Activated CD4-positive, alpha-beta T cell treated with anti-CD3 and anti-CD28 coated beads, Interleukin-2, amount 50 U/mL, for 1 hour (primary cell): ENCODE measurements at places on chromosomes 5 and 9.

GRCh38 chr5:88713818-88714217 lies 169.2 kb downstream of the MEF2C start:
- DNase-seq: no peak

- peak; percentile 8 for DNase-seq
Observed at GRCh38 chr9:23826120-23826629, at the start of gene ELAVL2. Gene ELAVL2, minus strand, starts transcription at chr9:23826240. Its CDS starts 64,006 bp downstream, at chr9:23762234.

- no peak for DNase-seq
Observed at GRCh38 chr9:88835772-88836171, 155.5 kb upstream of the S1PR3 start.

DNA sequence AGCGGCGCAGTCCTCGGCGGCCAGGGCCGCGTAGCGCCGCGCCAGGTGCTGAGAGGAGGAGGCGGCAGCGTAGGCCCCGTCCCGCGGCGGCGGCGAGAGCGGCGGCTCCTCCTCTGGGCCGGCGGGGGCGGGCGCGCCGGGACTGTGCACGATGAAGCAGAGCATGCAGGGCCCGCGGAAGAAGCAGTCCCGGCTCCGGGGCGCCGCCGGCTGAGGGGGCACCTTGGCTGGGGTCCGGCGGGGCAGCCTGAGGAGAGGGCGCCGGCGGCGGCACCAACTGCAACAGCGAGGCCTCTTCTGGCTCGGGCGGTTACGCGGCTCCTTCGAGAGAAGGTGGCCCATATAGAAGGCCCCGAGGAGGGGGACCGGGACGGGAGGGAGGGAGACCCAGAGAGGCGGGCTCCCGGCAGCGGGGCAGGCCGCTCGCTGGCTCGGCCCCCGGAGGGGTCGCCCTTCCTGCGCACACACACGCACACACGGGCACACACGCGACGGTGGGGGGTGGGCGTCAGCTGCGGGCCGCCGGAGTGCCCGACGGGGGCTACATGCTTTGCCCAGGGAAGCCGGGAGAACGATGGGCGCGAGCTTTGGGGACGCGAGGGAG lies 446 bp downstream of the FBXL17 start:
- peak; percentile 77 for DNase-seq

DNA sequence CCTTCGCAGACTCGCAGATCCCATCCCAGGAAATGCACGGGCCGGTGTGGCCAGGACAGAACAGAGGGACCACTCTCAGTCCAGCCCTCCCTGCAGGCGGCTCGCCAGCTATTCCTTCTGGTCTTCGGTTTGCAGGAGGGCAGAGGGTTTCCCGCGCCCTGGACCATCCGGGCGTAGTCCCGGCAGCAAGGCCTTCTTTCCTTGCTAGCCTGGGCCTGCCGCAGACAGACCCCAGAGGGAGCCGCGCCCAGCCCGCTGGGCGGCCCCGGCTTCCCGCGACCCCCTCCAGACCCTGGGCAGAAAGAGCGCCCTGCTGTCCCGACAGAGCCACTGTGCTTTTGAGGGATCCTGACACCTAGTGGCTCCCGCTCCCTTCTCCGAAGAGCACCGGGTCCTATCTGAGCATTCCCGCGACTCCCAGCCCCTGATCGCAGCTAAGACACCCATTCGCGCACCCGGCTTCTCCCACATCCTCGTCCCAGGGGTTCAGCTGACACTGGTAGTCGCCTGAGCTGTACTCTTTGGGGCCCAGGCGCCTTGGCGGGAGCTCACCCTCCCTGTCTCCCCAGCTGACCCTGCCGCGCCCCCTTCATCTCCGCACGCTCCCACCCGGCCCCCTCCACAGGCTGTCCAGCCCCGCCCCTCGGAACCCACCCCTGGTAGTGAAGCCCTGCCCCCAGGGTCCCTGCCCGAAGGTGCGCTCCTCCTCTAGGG lies 1.1 kb downstream of the CFAP90 start:
- DNase-seq: no peak

DNA sequence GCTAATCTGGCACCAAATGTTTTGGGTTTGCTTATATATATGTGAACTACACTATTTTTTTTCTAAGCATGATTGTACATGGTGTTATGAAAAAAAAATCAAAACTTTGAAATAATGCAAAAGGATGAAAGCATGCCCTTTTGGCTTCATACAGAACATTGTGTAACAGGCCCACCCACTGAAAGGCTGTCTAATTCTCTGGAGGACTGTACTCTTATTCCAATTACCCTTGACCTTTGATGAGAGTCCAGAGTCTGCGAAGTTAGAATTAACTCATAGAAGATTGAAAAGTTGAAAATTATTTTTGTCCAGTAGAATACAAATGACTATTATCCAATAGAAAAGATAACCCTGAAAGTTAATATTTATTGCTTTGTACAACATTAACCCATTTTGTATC lies 117.4 kb downstream of the ADAMTS12 start:
- no peak for DNase-seq

- DNase-seq: no peak
Observed at GRCh38 chr5:77936365-77936693, 160.2 kb upstream of the TBCA start.

DNA sequence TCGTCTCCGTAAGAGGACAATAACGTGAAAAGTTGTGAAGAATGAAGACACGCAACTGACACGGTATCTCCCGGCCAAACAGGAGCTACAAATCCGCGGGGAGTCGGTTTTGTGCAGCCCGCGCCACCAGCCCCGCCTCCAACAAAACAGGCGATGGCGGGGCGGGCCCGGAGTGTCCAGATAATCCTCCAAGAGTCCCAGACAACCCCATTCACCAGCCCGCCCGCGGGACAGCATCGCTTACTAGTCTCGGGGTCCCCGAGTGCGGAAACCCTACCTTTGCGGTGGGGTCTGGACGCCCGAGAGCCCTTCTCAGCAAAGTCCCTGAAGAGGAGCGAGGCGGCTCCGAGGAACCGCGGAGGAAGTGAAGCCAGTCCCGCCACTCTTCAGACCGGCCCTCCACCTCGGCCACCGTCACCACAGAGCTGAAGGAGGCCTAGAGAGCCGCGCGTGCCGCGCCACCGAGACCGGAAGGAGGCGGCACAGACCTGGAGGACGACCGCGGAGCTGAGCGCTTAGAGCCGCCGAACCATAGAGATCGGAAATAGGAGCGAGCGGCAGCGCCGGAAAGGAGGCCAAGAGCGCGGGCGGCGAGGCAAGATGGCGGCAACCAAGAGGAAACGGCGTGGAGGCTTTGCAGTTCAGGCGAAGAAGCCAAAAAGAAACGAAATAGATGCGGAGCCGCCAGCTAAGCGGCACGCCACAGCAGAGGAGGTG lies at the start of the genes BRIX1 and RAD1:
Gene BRIX1, plus strand, starts transcription at position 573 of the 717 bp plus-strand sequence. Its CDS starts 28 bp downstream, at position 601.
Gene RAD1, minus strand, starts transcription at position 366 of the 717 bp plus-strand sequence. CDS start 612 bp downstream, outside the sequence.
- peak; percentile 91 for DNase-seq

GRCh38 chr9:91833096-91833877 lies 116.7 kb downstream of the ROR2 start:
- DNase-seq: no peak

- no peak for DNase-seq
Observed at GRCh38 chr9:133375116-133375723, 640 bp downstream of the SURF4 start.

DNA sequence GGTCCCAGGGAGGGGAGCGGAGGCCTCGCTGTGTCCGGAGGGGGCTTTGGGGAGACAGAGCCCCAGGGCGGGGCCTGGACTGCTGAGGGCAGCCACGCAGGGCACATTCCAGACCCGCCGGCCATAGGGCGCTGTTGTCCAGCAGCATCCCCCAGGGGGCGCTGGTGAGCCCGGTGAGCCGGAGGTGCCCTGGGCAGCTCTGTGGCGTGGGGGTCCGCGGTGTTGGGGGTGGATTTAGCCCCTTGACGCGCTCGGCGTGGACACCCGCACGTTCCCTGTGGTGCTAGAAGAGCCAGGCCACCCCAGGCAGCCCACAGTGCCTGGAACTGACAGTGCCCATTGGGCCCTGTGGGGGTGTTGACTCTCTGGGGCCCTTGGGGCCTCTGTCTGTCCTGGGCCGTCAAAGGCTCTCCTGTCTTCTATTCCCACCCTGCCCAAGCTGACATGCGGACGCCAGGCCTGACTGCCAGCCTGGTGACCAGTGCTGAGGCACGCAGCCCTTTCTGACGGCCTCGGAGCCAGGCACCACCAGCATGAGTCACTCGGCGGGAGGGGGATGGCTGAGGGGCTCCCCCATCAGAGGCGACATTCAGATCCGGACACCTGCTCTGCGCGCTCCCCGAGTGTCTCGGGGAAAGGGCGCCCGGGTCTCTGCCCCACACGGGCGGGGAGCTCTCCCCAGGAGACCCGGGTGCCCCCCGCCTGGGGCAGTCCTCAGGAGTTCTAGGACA lies 23.9 kb downstream of the TPPP start:
- DNase-seq: peak; percentile 23

DNA sequence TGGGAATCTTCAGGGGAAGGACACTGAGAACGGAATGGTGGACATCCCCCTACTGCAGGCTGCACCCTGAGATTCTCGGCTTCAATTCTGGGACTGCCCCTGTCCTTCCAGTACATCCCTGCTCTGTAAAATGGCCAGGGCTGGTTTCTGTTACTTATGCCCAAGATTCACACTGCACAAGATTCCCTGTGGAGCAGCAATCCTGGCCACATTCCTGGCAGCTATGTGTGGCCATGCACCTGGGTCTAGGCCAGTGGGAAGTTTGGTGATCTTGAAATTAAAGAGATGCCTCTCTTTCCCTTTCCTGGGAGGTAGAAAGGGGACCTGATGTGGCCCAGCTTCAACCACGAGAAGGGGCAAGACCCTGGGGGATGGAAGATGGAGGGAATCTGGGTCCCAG lies 27.6 kb downstream of the WHRN start:
- DNase-seq: no peak

DNA sequence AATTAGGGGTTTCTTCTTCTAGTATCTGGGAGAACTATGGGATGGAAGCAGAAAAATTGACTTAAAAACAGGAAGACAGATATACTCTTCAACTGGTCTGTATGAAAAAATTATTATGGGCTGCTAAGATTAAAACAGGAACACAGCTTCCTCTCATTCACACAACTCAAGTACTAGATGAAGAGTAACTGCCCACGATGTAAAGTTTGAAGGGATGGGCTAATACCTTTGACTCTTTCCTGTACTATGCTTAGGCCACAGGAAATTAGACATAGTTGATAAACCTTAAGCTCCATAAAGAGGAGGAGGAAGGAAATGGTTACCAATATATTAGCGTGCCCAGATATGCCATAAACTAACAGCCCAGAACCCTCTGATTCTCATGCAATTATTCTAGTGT lies 88.6 kb downstream of the ANKRD31 start:
- no peak for DNase-seq

GRCh38 chr5:151800532-151800931 lies 28.8 kb downstream of the G3BP1 start:
- DNase-seq: no peak

DNA sequence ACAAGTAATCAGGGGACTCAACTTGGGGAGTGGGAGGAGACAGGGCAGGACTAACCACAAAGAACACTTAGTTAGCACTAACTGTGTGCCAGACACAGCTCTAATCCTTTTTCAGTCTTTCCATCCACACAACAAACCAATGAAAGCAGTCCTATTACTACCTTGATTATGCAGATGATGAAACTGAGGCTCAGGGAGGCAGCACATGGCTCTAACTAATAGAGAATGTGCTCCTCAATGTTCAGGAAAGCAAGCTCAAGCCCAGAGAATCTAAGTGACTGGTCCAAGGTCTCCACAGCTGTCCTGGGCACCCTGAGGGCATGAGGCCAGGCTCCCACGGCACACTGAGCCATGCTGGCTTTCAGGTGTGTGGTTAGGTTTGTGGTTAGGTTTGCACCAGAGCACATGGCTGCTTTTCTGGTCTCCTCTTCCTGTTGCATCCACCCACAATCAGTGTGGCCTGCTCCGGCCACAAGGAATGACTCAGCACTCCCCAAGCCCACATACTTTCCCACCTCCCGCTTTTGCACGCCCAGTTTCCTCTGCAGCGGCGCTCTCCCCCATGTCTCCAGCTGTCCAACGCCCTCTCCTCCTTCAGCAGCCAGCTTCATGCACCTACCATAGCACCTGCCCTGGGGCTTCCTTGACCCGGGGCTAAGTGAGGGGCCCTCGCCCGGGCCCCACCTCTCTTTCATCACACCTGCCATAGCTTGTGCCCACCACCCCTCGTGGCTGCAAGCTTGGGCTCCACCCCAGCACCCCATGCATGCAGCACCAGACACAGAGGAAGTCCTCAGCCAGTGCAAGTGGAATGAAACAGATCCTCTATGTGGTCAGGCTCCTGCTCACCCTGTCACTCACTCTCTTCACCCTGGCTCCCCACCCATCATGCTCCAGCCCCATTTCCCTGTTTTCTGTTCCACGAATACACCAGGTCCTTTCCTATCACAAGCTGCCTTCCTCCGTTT lies 133.1 kb downstream of the GABBR2 start:
- no peak for DNase-seq

- DNase-seq: no peak
Observed at GRCh38 chr9:96029722-96030530, 154.4 kb downstream of the ERCC6L2 start.

DNA sequence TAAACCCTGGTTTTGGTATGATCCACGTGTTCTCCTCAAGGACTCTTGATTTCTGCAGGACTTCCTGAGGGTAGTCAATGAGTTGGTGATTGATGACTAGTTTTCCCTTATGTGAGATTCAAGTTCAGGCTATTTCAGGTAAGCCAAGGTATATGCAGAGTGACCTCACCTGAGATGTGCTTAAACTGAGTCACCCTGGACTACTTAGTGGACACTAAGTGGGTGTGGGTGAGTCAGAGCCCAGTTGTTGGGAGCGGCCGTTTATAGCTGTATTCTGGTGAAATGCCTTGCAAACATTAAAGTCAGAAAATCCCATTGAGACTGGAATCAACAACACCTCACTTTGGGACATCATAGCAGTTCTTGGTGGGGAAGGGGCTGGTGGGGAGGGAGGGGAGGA lies 62.9 kb downstream of the SLC28A3 start:
- DNase-seq: no peak

GRCh38 chr5:107672211-107673038 lies 1.7 kb upstream of the EFNA5 start:
- no peak for DNase-seq

- DNase-seq: no peak
Observed at GRCh38 chr5:20088361-20088760, 100.4 kb upstream of the CDH18 start.

- DNase-seq: no peak
Observed at GRCh38 chr9:104836235-104836634, 72.3 kb downstream of the NIPSNAP3B start.

DNA sequence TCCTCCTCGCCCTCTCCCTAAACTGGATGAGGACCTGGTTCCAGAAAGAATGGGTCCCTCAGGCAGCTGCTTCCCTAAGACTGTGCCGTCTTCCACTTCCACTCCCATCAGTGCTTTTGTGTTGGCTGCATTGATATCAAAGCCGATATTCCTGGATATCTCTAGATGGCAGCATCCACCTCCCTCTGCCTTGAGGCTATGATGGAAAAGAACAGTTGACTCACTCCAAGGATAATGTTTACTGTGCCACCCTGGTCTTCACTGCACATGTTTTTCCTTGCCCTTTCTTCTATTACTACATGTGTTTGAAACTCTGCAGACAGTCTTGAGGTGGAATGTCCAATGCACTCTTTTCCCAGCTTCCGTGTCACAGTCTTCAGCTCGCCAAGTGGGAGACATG lies 211.6 kb downstream of the MAST4 start:
- DNase-seq: no peak

DNA sequence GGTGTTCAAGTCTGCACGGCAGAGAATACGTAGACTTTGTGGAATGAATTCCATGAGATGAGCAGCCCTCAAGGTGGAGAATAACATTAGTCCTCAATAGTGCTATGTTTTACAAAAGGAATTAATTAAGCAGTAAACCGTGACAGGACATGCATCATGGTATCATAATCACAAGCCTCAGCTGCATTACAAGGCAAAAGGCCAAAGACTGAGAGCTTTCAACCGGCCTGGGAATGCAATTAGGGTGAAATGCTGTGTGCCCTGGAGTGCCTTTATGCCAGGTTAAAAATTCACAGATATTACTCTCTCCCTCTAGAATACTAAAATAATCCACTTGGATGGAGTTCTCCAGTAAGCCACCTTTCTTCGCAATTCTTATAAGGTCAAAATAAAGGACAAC lies 270.6 kb downstream of the MLLT3 start:
- no peak for DNase-seq
